ENCODE measurements at places on chromosomes 4 and X.

DNA sequence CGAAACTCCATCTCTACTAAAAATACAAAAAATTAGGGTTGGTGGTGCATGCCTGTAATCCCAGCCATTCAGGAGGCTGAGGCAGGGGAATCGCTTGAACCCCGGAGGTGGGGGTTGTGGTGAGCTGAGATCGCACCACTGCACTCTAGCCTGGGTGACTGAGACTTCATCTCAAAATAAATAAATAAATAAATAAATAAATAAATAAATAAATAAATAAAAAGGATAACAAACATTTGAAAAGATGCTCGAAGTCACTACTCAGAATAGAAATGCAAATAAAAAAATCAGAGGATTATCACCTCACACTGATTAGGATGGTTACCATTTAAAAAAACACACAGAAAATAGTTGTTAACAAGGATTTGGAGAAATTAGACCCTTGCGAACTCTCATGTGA lies 73.8 kb downstream of the LARP1B start:
- DNase-seq, result no peak

DNA sequence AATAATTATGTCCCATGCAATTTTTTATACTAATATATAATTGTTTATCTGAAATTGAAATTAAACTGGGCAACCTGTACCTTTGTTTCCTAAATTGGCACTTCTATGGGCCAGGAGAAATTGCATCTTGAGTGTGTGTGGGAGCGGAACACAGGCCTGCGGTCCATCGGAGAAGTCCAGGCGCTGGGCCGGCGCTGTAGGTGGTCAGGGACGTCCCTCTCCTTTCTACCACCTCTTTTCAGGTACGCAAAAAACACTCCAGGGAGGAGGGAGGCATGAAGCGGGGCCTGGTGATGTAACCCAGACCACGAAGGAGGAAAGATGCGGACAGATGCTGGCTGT lies 717 bp downstream of the MGAT4D start:
- no peak for DNase-seq

- no peak for DNase-seq
Measured at GRCh38 chr4:120491481-120491880, 424.8 kb upstream of the MAD2L1 start.

- DNase-seq, result no peak
Measured at GRCh38 chr4:117164338-117164737, 79.0 kb upstream of the TRAM1L1 start.

- DNase-seq, result no peak
Measured at GRCh38 chr4:123340381-123340701, 56.3 kb upstream of the SPRY1 start.

DNA sequence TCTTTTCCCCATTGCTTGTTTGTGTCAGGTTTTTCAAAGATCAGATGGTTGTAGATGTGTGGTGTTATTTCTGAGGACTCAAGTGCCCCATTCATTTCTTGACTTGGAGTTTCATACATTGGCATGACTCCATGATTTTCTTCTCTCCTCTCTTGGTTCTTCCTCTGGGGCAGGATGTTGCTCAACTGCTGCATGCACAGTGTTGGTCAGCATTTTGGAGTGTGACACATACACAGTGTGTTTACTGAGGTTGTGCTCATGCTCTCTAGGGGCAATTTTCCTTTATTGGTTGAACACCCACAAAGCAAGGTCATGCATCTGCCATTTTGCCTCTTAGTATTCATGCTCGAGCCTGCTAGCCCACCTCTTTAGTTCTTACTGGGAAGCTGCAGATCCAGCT lies 1993.8 kb downstream of the ARAP2 start:
- no peak for DNase-seq

DNA sequence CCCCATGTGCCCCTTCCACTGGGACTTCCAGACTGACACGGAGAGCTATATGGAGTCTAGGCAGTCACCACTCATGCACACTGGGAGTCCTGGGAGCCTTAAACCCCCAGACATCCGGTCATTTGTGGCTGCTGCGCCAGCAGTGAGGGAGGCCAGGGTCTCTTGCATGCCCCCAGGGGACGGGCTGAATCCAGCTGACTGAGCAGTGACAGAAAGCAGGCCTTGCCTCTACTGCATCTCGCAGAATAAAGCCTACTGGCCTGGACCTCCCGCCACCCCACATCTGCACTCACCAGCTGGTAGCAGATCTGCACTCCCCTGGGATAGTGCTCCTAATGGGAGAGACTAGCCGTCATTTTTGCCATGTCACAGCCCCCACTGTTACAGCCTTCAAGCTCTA lies 1234.2 kb downstream of the FAM133A start:
- DNase-seq, result no peak

GRCh38 chr4:121054373-121054772 lies 18.0 kb downstream of the NDNF start:
- DNase-seq, result no peak

GRCh38 chrX:41655631-41656030 lies 33.1 kb upstream of the GPR34 start:
- DNase-seq, result no peak

GRCh38 chr4:78953769-78954666 lies 14.8 kb upstream of the PAQR3 start:
- peak; percentile 24 for DNase-seq

GRCh38 chrX:67892401-67892800 lies 348.6 kb downstream of the AR start:
- no peak for DNase-seq

GRCh38 chr4:180512801-180513475 lies 1730.3 kb upstream of the TENM3 start:
- DNase-seq, result no peak

DNA sequence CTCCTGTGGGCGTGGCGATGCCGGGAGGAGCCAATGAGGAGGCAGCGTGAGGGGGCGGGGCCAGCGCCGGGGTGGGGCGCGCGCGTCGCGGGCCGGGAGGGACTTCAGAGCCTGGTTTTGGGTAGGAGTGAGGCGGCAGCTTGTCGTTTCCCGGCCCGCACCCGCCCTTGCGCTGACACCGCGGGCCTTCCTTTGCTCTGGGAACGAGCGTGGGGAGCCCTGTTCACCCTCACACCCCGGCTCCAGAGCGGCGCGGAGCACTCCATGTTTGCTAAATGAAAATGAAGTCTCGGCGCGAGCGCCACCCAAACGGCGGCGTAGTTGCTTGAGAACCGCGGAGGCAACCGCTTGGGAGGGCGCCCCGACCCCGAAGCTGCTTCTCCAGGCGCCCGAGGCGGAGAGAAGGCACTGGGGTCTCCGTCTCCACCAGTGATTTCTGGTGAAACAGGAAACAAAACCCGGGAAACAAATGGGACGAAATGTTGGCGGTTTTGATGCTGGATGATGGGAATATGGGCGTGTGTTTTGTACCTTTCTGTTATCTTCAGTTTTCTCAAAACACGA lies 497 bp upstream of the GRPEL1 start:
- DNase-seq, result no peak

DNA sequence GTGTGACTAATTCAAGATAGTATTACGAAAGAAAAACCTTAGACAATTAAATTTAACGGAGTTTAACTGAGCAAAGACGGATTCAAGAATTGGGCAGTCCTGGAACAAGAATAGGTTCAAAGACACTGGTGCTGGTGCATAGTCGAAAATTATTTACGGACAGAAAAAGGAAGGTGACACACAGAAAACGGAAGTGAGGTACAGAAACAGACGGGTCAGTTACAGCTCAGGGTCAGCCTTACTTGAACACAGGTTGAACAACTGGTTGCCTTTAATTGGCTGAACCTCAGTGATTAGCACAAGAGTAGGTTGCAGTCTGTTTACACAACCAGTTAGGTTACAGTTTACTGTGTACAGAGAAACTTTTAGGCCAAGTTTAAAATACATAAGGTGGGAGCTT lies 31.5 kb downstream of the KLHL8 start:
- DNase-seq, result no peak

DNA sequence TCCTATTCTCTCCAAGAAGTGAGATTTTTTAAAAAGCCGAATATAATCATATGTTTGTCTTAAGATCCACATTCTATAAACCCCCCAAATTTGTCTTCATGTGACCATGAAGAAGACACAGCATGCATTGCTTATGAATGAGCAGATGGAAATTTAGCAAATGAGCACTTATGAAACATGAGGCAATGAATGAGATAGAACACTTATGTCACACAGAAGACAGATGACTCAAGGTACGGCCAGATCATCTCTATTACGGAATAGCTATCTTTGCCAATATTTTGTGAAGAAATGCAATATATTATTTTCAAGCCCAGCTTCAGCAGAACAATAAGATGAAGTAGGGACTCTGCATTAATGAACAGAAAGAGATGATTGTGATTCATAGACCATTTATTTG lies 21.4 kb downstream of the PHEX start:
- DNase-seq, result no peak

DNA sequence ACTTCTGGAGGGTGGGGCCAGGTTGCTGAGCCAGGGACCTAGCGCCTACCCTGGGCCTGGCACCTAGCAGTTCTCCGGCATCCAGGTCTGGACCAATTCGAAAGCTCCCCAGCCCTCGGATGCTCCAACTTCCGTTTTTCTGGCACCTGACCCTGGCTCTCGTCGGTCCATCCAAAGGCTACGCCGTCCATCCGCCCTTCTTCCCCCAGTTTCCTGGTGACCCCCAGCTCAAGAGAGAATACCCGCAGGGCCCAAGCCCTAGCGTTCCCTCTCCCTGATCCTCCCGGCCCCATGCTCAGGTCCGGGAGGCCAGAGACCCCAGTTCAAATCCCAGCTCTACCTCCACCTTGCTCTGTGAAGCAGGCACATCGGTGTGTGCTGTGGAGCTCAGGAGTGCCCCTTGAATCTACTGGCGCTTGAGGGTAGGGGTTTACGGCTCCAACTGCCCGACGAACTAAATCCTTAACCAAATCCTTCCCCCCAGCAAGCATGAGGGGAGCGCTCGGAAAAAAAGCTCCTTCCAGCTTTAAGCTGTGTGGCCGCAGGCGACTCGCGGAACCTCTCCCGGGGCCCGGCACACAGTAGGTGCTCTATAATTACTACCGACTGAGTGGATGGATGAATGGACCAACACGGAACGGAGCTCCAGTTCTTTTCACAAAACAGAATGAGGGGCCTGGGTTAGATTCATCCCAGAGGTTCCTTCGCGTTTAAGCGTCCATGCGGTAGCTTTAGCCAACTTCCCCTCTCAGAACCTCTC lies 1.1 kb downstream of the CRMP1 start:
- no peak for DNase-seq

DNA sequence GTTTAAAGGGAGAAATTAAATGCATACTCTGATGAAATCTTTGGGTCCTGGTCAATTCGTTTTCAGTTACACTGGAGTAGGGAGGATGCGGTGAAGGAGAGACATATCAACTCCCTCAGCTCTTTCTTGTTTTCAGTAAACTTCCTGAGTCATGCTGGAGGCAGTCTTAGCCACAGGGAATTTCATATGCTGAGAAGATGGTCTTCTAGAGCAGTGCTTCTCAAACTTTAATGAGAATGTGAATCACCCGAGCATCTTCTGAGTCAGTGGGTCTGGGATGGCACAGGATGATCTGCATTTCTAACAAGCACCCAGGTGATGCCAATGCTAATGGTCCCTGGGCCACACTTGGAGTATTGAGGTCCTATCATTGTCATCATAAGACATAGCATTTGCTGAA lies 214.5 kb downstream of the KIT start:
- DNase-seq, result no peak

DNA sequence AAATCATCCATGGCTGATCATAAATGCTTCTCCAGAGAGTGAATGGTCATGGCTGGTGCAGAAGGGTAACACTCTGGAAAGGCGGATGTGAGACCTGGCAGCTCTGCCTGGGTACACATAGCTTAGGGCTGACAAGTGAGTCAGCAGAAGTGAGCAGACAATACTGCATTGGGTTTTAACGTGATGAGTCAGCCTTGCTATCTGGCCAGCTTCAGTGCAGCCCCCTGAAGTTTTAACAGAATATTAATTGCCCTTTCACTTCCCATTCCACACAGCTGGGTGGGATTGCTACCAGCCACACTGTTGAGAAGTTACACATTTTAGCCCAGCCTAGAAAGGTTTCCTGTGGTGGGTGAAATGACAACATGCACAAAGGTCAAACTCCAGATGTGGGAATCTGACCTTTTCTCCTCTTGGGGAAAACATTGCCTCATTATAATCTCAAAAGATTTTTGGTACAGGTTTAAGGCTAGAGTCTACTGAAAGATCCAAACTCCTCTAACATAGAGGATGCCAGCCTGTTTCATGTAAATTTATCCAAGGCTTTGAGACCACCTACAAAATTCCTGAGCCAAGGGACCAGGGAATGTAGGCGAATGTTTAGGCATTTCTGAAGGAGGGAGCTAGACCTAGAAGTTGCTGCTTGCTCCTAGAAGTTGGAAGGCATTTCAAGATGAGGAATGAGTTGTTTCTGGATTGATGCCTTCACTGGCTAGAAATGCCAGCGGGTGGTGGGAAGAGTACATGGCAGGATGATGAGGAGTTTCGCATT lies 230.3 kb upstream of the PGRMC2 start:
- peak; percentile 96 for DNase-seq

DNA sequence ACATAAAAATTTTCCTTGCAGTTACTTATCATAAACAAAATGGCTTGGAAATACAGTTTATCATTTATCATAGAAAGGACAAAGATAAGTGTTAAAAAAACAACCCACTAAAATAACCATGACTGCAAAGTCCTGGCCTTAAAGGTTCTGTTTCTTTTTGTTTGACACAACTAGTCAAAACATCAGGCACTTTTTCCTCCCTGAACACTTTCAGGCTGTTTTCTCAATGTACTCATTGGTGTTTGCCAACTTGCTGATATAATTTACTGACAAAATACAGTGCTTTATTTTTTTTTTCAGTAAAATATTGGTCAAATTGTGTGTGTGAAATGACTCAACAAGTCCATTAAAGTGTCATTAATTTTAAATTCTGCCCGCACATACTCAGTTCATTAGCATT lies 156.6 kb downstream of the ADGRL3 start:
- no peak for DNase-seq

GRCh38 chr4:8353158-8353669 lies 83.7 kb downstream of the HTRA3 start:
- no peak for DNase-seq

DNA sequence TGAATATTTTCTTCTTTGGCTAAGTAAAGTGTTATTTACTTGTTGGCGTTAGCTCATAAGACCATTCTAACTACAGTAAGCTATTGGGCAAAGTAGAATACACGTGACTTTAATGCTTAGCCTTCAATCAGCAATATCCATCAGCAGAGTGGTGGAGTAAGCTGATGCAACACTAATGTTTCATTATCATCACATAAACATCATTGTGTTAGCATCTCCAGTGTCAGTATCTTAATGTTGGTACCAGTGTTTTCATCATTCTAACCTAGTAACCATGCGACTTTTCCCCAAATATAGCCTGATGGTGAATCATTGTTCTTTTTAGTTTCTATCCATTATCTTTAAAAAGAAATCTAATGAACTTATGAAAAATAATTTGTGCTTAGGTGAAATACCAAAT lies 48.5 kb downstream of the APOOL start:
- DNase-seq, result no peak

GRCh38 chrX:143306991-143307937 lies 210.0 kb downstream of the SPANXN3 start:
- DNase-seq, result no peak

All from hematopoietic multipotent progenitor cell treated with erythropoietin and hydrocortisone succinate and interleukin-3 and kit ligand, for 8 days (in vitro differentiated cells).